ENCODE measurements at places on chromosomes 12 and 14.

DNA sequence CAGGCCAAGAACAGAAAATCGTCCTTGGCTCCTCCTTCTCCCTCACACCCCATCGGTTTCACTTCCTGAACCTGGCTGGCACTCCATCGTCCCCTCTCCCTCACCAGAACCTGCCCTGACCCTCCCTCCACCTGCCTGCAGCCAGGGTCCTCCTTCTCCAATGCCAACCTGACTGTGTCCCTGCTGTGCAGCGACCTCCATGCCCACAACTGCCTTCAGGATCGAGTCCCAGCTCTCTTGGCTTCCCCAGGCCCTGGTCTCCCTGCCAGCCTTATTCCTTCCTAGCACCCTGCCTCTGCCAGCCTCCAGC lies 19.8 kb downstream of the HVCN1 start:
- DNase-seq, result no peak

- DNase-seq, result no peak
Measured at GRCh38 chr12:55762646-55763045, 19.7 kb downstream of the GDF11 start.

DNA sequence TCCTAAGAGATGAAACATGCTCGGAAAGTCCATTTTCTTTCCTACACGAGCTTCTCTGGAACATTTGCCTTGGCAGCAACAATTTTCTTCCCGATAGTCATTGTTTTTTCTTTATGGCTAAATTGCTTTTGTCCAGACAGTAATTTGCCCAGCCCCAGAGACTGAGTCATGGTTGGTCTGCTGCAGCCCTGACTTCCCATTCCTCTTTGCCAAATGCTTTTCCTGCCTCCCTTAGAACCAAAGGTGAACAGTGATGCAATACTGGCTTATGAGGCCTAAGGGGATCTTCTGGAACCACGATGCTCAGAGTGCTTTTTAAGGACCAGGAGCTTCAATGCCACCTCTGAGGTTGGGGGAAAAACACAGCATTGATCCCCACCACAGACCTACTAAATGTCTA lies 1599.6 kb upstream of the TMEM132C start:
- DNase-seq, result no peak

GRCh38 chr14:75591331-75591946 lies 13.0 kb downstream of the FLVCR2 start:
- no peak for DNase-seq

GRCh38 chr12:104478396-104479122 lies 21.8 kb downstream of the CHST11 start:
- no peak for DNase-seq

- no peak for DNase-seq
Measured at GRCh38 chr12:101743242-101743641, 4.0 kb upstream of the SYCP3 start.

- DNase-seq, result no peak
Measured at GRCh38 chr12:128455851-128456250, 188.9 kb downstream of the TMEM132C start.

DNA sequence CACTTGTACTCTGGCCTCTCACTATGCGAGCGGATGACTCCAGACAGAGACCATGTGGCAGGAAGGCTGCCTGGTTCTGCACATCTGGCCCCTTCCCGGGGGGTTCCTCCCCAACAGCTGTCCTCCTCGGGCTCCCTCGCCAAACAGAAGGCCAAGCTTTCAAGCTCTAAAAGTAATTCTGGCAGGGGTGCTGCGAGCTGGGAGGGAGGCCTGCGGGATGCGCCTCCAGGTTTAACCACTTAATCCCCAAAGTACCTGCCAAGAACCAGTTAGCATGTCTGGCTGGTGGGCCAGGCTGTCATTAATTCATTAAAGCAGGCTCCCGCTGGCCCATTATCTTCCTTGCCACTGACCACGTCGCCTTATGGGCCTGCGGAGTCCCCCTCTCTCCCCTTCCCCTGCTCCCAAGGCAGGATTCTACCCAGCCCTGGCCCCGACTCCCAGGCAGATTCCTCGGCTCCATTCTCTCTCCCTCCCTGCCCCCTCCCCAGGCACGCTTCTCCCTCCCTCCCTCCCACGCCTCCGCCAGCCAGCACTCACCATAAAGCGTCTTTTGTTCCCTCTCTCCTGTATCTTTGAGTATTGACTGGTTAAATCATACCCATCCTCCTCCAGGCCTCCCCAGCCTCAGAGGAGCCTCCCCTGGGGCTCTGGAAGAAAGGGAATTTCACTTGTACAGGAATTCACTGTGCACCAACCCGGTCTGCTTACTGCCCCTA lies 4.9 kb downstream of the HRK start:
- DNase-seq, result no peak

DNA sequence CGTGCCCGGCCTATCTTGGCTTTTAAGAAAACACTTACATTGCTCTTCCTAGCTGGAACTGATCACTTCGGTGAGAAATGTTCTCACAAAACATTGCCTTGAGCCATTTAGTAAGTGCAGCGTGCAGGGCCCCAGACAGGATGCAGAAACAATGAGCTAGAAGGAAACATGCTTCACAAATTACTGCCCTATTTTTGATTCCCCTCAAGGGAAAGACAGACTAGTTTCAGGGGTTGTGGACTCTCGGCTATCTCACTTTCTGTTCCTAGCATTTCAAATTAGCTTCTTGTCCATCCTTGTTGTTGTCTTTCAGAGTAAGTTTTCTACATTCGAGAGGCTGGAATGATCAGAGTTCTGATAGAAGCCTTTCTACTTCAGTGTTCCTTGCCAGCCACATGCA lies 21.6 kb downstream of the TGFB3 start:
- DNase-seq, result no peak
